ENCODE measurements at places on chromosomes 4 and X. TPM values are rescaled to one million over a fixed set of nuclear protein-coding genes. Genes with fewer than 3 reads are reported as not detected.

GAB3 gene
- 6.5 TPM for total RNA-seq

STATH gene
- not detected for total RNA-seq

LARP7 gene
- total RNA-seq = 44.7 TPM

UGT2B11 gene
- total RNA-seq = 0.13 TPM

RP2 gene
- total RNA-seq = 5.8 TPM

TSPAN6 gene
- total RNA-seq = 29.6 TPM

SERPINA7 gene
- not detected for total RNA-seq

REELD1 gene
- not detected for total RNA-seq

Data from muscle of leg (tissue), 16 donors.